Ureter (tissue), 1 donor: ENCODE measurements at places on chromosomes 1 and 21.

- DNase-seq = no peak
Measured at GRCh38 chr1:6538956-6539355, 15.4 kb downstream of the NOL9 start.

DNA sequence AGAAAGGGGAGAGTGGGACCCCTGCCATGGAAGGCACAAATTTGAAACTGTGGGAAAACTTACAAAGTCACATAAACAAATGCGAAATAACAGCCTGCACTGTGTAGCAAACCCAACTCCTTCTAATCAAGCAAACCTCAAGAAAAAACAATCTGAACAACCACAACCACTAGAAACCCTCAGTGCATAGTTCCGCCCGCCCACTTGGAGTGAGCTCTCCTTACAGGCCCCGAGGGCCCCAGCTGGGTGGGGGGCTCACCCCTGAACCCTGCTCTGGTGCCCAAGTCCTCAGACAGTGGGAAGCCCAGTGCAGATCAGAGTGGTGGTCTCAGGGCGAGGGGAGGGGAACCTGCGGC, 931 bp upstream of the MXRA8 start:
- peak; percentile 44 for DNase-seq

DNA sequence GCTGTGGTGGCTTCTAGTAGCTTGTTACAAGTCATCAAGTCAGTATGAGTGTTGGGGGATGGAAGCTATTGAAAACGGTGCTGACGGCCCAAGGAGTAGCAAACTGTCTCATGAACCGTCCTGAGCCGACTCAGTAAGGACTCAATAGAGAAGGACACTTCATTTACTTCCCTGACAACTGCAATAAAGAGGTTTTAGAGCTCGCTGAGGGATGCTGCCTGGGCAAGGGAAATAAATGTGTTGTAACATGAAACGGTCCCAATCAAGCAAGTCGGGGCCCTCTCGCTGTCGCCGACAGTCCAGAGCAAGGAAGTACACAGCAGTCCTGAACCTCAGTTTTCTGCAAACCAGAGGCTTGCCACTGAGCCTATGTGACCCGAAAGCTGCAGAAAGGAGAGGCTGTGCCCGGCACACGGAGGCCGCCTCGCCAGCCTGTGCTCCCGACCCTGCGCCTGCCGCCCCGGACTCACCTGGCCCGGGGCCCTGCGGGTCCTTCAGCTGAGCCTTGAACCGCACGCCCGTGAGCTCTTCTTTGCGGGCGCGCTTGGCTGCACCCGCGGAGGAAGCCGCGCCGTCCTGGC, 423 bp downstream of the URB1 start:
- DNase-seq = no peak

DNA sequence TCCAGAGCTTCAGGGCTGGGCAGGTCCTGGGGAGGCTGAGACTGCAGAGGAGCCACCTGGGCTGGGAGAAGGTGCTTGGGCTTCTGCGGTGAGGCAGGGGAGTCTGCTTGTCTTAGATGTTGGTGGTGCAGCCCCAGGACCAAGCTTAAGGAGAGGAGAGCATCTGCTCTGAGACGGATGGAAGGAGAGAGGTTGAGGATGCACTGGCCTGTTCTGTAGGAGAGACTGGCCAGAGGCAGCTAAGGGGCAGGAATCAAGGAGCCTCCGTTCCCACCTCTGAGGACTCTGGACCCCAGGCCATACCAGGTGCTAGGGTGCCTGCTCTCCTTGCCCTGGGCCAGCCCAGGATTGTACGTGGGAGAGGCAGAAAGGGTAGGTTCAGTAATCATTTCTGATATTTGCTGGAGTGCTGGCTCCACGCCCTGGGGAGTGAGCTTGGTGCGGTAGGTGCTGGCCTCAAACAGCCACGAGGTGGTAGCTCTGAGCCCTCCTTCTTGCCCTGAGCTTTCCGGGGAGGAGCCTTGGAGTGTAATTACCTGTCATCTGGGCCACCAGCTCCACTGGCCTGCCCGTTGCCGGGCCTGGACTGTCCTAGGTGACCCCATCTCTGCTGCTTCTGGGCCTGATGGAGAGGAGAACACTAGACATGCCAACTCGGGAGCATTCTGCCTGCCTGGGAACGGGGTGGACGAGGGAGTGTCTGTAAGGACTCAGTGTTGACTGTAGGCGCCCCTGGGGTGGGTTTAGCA, 9.3 kb downstream of the MYBPH start:
- peak; percentile 58 for DNase-seq

GRCh38 chr1:14253676-14254075, 344.8 kb upstream of the KAZN start:
- DNase-seq = no peak
